Kidney (tissue), 22 donors: ENCODE measurements at places on chromosomes 6 and 20. TPM values are rescaled to one million over a fixed set of nuclear protein-coding genes. Genes with fewer than 3 reads are reported as not detected.

DNA sequence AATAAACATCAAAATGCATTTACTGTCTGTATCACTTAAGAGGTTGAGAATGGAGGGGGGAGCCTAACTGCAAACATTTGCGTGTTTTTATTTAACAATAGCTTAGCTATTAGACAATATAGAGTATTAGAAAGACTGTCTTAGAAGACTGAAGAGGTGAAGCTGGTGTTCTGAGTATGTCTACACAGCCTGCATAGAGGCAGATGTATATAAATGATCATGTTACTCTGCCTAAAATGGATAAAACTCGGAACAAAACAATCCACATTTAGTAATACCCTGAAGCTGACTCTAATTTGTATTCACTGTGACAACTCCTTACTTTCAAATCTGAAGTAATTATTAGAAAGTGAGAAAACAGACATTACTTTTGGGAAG, 181.9 kb downstream of the GMPR start:
- no peak for DNase-seq
- no peaks in the 10 kb centered on the region for H3K4me1 ChIP-seq
- no peaks in the 10 kb centered on the region for H3K27me3 ChIP-seq
- no peak overlapping the region for H3K4me3 ChIP-seq

DNA sequence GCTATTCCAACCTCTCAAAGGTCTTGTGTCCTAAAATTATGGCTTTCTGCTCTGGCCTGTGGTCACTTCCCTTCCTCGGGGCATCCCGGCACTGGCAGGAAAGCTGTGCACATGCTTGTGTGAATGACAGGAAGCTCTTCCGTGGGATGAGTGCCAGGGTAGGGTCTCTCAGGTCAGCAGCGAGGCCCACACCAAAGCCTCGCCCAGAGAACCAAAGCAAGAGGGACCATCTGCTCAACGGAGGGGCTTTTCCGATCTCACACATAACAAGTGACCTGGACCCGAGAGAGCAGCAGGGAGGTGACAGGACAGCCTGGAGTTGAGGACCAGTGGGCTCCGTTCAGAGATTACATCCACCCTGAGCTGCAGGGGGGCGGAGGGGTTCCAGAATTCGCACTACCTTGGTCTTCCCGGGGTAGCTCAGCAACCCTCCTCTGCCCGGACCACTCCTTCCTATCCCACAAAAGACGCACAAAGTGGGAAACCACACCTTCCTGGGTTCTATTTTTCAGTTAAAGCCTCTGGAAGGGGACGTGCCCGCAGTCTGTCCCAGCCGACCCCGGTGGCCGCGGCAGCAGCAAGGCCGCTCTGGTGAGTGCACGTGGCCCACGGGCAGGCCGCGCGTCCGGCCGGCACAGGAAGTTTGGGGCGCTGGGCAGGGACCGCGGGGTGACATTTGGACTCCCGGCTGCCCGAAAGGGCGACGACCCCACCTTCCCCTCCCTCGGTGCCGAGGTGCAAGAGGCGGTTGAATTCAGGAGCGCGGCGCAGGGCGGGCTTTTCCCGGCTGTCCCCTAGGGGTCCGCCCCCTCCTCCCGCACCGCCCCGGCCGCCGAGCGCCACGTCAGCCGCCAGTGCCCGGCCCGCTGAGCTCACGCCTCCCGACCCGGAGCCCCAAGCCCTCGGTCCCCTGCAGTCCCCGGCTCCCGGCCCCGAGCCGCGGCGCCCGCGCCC, 988 bp downstream of the TXNDC5 start:
- H3K4me3 ChIP-seq = peak overlapping the region; percentile 74
- peak overlapping the region; percentile 47 for H3K27ac ChIP-seq
- no peaks in the 10 kb centered on the region for H3K27me3 ChIP-seq
- peaks cover 17% of the 10 kb centered on the region for H3K4me1 ChIP-seq
- peak; percentile 53 for DNase-seq
- H3K36me3 ChIP-seq = no peaks in the 10 kb centered on the region

- DNase-seq = no peak
- no peaks in the 10 kb centered on the region for H3K36me3 ChIP-seq
- H3K4me3 ChIP-seq = no peak overlapping the region
- H3K27me3 ChIP-seq = no peaks in the 10 kb centered on the region
- H3K4me1 ChIP-seq = no peaks in the 10 kb centered on the region
- no peak overlapping the region for H3K27ac ChIP-seq
Measured at GRCh38 chr6:148590883-148591282, 155.9 kb upstream of the UST start.

GRCh38 chr6:35165630-35166071, 24.5 kb upstream of the TCP11 start:
- H3K36me3 ChIP-seq = no peaks in the 10 kb centered on the region
- DNase-seq = no peak
- H3K4me1 ChIP-seq = peaks cover 10% of the 10 kb centered on the region
- no peaks in the 10 kb centered on the region for H3K27me3 ChIP-seq
- no peak overlapping the region for H3K4me3 ChIP-seq

- no peaks in the 10 kb centered on the region for H3K36me3 ChIP-seq
- DNase-seq = no peak
- H3K4me3 ChIP-seq = no peak overlapping the region
- no peaks in the 10 kb centered on the region for H3K4me1 ChIP-seq
Measured at GRCh38 chr20:63099456-63100173, 92.9 kb upstream of the BHLHE23 start.

DNA sequence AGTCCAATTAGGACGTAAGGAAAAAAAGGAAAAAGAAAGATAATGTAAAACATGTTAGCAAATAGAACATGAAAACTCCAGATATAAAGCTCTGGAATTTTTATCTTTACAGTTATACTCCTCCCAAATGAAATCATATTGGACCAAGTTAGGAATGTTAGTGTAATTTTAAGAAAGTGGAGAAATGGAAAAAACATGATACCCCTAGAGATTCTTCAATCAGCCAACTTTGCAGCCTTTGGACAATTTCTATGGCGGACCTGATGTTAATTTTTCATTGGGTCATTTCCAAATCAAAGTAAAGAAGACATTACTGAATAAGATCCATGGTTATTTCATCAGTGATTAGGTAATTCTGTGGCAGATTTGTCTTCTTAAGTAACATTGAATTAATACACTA, 748.7 kb downstream of the RFPL4B start:
- H3K36me3 ChIP-seq = no peaks in the 10 kb centered on the region
- no peak for DNase-seq
- no peaks in the 10 kb centered on the region for H3K4me1 ChIP-seq
- no peaks in the 10 kb centered on the region for H3K27me3 ChIP-seq
- no peak overlapping the region for H3K27ac ChIP-seq

DNA sequence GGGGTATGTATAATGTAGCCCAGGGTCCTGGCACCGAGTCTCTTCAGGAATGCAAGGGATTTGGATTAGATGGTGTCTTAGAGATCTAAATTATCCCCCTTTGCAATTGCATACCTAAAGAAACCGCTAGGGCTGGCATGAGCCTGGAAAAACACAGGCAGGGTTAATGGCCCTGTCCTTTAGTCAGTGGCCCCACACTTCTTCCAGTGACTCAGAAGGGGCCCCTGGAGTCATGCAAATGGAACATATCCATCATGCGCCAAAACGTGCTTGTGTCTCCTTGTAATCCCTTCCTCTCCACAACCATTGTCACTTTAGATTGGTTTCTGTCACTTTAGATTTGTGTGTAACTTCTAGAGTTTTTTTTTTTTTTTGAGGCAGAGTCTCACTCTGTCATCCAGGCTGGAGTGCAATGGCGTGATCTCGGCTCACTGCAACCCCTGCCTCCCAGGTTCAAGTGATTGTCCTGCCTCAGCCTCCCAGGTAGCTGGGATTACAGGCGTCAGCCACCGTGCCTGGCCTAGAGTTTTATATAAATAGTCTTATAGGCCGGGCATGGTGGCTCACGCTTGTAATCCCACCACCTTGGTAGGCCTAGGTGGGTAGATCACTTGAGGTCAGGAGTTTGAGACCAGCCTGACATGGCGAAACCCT, 8.7 kb upstream of the MYBL2 start:
- no peaks in the 10 kb centered on the region for H3K36me3 ChIP-seq
- no peaks in the 10 kb centered on the region for H3K27me3 ChIP-seq
- peak overlapping the region; percentile 89 for H3K4me3 ChIP-seq
- DNase-seq = no peak
- peaks cover 8% of the 10 kb centered on the region for H3K4me1 ChIP-seq

GRCh38 chr20:47249913-47250312, 106.6 kb downstream of the ZMYND8 start:
- no peaks in the 10 kb centered on the region for H3K27me3 ChIP-seq
- peaks cover 23% of the 10 kb centered on the region for H3K36me3 ChIP-seq
- no peaks in the 10 kb centered on the region for H3K4me1 ChIP-seq
- no peak for DNase-seq

The MROH8 gene
- 4.4 TPM for polyA plus RNA-seq

The TULP4 gene
- polyA plus RNA-seq = 3.3 TPM
